ENCODE measurements at places on chromosomes 1 and 21.
A peak's percentile ranks its signal among the peaks of the same experiment; 100 is the strongest.

DNA sequence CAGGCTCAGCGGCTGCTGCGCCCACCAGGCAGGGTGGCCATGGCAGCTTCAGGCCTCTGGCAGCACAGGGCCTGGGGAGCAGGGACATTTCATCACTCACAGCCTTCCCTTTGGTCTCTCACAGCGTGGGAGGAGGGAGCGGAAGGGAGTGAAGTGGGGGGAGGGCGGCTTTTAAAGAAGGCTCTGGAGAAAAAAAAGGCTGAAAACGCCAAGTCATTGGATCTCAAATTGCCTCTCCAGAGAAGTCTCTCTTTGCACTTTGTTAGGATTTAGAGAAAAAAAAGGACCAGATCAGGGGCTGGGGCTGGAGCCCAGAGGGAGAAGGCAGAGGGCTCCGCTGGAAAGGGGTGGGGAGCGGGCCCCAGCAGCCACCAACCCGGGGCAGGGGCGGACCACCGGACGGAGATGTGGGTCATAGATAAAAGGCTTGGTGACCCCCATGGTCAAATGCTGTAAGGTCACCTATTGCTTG lies 209.9 kb downstream of the GRIK3 start:
- no peak for DNase-seq

DNA sequence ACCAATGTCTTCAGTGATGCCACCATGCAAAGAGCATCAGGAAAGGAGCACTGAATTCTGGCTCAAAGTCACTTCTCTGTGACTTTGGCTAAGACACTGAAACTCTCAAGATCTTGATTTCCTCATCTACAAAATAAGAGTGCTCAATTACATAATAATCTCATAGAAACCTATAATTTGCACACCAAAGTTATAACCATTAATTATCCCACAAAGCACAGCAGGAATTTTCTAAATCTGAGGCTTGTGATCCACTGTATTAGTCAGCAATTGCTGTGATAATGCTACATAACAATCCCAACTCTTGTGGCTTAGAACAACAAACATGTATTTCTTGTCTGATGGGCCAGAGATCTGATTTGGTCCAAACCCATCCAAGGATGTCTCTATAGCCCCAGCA lies 108.7 kb downstream of the PSMG1 start:
- DNase-seq, result no peak

DNA sequence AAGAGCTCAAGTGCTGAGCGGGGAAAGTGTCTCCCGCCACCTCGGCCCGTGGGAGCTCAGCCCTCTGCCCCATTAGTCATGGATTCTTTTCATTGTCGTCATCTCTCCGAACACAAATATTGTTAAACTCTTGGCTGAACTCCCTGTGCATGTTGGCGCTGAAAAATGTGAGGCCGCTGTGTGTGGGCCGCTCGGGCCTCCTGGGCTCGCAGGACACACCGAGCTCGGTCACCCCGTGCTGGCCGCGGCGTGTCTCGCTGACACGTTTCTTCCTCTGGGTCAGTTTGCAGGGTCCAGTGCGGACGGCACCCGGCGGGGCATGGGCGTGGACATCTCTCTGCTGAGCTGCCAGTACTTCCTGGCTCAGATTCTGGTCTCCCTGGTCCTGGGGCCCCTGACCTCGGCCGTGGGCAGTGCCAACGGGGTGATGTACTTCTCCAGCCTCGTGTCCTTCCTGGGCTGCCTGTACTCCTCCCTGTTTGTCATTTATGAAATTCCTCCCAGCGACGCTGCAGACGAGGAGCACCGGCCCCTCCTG lies 25.6 kb downstream of the SLC45A1 start:
- peak; percentile 70 for DNase-seq

DNA sequence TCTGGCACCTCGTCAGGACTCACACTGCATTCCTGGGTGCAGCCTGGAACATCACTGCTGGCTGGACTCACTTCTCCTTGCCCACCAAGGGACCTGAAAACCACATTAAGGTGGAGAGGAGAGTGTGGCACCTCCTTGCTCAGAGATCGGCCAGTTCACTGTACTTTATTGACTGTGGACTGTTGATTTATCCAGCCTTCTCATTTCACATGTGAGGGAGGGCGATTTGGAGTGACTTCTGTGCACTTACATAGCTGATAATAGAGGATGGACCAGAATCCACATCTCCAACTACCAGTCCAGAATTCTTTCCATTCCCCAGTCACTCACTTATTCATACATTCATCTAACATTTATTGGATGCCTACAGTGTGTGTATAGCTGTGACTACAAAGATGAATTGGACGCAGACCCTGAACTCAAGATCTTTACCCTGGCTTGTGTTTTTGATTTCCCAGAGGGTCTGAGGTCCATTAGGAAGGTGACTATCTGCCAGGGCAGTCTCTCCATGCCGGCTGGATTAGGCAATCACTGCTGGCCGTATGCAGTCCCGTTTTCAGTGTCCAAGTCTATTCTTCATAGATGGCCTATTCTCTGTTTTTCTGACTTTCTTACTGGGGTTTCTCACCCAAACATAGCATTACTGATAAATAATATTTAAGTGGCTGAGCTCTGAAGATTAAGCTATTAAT lies 233.5 kb upstream of the SGIP1 start:
- no peak for DNase-seq
